ENCODE measurements at places on chromosomes 1 and 21. TPM values are rescaled to one million over a fixed set of nuclear protein-coding genes. Genes with fewer than 3 reads are reported as not detected.

GRCh38 chr1:17012775-17013490 is 1.2 kb upstream of the ATP13A2 start:
- no peaks in the 10 kb centered on the region for H3K36me3 ChIP-seq
- H3K27ac ChIP-seq, result no peak overlapping the region
- DNase-seq, result peak; percentile 53
- peaks cover 39% of the 10 kb centered on the region for H3K4me1 ChIP-seq

The OLFML3 gene
- 13.4 TPM for total RNA-seq

- no peaks in the 10 kb centered on the region for H3K36me3 ChIP-seq
- no peak for DNase-seq
- no peak overlapping the region for H3K27ac ChIP-seq
- H3K27me3 ChIP-seq, result no peaks in the 10 kb centered on the region
- H3K4me3 ChIP-seq, result no peak overlapping the region
- peaks cover 24% of the 10 kb centered on the region for H3K4me1 ChIP-seq
Observed at GRCh38 chr21:45415943-45416611, 11.1 kb downstream of the COL18A1 start.

DNA sequence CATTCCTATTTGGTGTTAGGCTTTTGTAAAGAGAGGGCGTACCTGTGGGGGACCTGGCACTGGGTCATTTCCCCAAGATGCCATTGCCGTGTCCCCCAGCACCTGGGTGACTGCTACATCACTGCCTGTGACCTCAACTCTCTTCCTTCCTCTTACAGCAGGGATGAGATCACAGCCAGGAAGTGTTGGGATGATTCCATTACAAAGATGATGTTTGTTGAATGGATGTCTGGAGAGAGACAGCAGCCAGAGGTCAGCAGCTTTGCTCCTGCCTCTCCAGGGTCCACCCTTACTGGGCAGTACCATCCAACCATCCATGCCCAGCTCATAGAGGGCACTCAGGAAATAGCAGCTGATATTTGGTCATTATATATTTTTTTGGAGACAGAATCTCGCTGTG is 35.1 kb downstream of the TMEM51 start:
- H3K4me1 ChIP-seq, result peaks cover 20% of the 10 kb centered on the region
- H3K36me3 ChIP-seq, result no peaks in the 10 kb centered on the region
- no peak for DNase-seq
- H3K27ac ChIP-seq, result no peak overlapping the region

GRCh38 chr1:246492611-246493245 is 14.4 kb downstream of the SMYD3 start:
- no peaks in the 10 kb centered on the region for H3K27me3 ChIP-seq
- DNase-seq, result peak; percentile 81
- no peak overlapping the region for H3K27ac ChIP-seq
- H3K36me3 ChIP-seq, result no peaks in the 10 kb centered on the region
- H3K4me1 ChIP-seq, result peaks cover 6% of the 10 kb centered on the region
- no peak overlapping the region for H3K4me3 ChIP-seq

- H3K4me3 ChIP-seq, result no peak overlapping the region
- no peak overlapping the region for H3K27ac ChIP-seq
- H3K4me1 ChIP-seq, result peaks cover 7% of the 10 kb centered on the region
- DNase-seq, result no peak
- H3K27me3 ChIP-seq, result no peaks in the 10 kb centered on the region
Observed at GRCh38 chr1:70348399-70349165, 5.9 kb downstream of the ANKRD13C start.

GRCh38 chr21:41967708-41968107 is 13.9 kb upstream of the C2CD2 start:
- H3K4me3 ChIP-seq, result no peak overlapping the region
- H3K4me1 ChIP-seq, result peaks cover 11% of the 10 kb centered on the region
- H3K27me3 ChIP-seq, result no peaks in the 10 kb centered on the region
- H3K27ac ChIP-seq, result no peak overlapping the region
- no peaks in the 10 kb centered on the region for H3K36me3 ChIP-seq
- DNase-seq, result peak; percentile 71

The PTCH2 gene
- 0.09 TPM for total RNA-seq

DNA sequence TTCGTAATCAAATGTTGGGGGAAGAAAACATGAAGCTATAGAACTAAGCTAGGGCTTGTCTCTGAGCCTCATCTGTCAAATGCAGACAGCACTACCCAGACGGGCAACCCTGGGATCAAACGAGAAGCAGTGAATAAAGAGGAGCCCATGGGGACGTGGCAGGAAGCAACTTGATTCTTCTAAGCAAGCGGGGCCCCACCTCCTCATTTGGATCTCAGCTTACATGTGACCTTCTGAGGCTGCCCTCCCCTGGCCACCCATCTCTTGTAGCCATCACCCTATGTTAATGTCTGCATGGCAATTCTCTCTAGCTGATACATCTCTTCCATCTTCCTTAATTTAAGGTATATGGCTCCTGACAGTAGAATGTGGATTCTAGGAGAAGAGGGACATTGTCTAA is 171.3 kb downstream of the IGSF21 start:
- H3K27ac ChIP-seq, result no peak overlapping the region
- H3K4me3 ChIP-seq, result no peak overlapping the region
- no peaks in the 10 kb centered on the region for H3K27me3 ChIP-seq
- H3K4me1 ChIP-seq, result peaks cover 7% of the 10 kb centered on the region
- H3K36me3 ChIP-seq, result no peaks in the 10 kb centered on the region
- no peak for DNase-seq

GRCh38 chr1:153687346-153688125 is 9.0 kb downstream of the NPR1 start:
- DNase-seq, result no peak
- no peaks in the 10 kb centered on the region for H3K27me3 ChIP-seq
- no peak overlapping the region for H3K27ac ChIP-seq
- H3K36me3 ChIP-seq, result no peaks in the 10 kb centered on the region
- no peaks in the 10 kb centered on the region for H3K4me1 ChIP-seq

DNA sequence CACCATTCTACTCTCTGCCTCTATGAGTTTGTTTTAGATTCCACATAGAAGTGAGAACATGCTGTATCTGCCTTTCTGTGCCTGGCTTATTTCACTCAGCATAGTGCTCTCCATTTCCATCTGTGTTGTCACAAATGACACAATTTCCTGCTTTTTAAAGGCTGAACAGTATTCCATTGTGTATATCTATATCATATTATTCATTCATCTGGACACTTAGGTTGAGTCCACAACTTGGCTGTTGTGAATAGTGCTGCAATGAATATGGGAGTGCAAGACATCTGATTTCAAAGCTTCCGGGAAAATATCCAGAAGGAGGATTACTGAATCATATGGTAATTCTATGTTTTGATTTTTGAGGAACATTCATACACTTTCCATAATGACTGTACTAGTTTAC is 20.1 kb upstream of the DONSON start:
- H3K4me3 ChIP-seq, result no peak overlapping the region
- H3K4me1 ChIP-seq, result no peaks in the 10 kb centered on the region
- H3K36me3 ChIP-seq, result no peaks in the 10 kb centered on the region
- no peaks in the 10 kb centered on the region for H3K27me3 ChIP-seq
- H3K27ac ChIP-seq, result no peak overlapping the region

- peaks cover 7% of the 10 kb centered on the region for H3K4me1 ChIP-seq
- no peak overlapping the region for H3K4me3 ChIP-seq
- no peak overlapping the region for H3K27ac ChIP-seq
- H3K36me3 ChIP-seq, result no peaks in the 10 kb centered on the region
Observed at GRCh38 chr1:52343979-52344378, 22.0 kb downstream of the CC2D1B start.

DNA sequence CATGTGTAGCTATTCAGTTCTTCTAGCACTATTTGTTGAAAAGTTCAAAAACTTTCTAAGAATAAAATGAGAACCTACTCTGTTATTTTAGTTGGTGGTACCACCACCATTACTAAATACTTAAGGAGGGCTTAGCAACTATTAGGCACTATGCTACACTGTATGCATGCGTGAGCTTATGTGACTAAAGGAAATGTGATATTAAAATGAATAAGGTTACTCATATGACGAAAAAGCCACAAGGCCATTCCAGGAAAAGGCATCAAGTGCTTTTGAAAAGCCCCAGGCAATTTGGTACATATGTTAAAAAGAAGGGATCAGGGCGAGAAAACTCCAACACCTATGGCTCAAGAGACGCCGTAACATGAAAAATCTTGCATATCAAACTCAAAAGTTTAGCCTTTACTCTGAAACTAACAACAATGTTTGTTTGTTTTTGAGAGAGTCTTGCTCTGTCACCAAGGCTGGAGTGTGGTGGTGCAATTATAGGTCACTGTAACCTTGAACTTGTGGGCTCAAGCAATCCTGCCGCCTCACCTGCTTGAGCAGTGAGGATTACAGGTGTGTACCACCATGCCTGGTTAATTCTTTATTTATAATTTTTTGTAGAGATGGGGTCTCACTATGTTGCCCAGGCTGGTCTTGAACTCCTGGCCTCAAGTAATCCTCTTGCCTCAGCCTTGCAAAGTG is 42.5 kb downstream of the EPRS1 start:
- no peaks in the 10 kb centered on the region for H3K4me1 ChIP-seq
- no peak overlapping the region for H3K4me3 ChIP-seq
- no peak for DNase-seq

DNA sequence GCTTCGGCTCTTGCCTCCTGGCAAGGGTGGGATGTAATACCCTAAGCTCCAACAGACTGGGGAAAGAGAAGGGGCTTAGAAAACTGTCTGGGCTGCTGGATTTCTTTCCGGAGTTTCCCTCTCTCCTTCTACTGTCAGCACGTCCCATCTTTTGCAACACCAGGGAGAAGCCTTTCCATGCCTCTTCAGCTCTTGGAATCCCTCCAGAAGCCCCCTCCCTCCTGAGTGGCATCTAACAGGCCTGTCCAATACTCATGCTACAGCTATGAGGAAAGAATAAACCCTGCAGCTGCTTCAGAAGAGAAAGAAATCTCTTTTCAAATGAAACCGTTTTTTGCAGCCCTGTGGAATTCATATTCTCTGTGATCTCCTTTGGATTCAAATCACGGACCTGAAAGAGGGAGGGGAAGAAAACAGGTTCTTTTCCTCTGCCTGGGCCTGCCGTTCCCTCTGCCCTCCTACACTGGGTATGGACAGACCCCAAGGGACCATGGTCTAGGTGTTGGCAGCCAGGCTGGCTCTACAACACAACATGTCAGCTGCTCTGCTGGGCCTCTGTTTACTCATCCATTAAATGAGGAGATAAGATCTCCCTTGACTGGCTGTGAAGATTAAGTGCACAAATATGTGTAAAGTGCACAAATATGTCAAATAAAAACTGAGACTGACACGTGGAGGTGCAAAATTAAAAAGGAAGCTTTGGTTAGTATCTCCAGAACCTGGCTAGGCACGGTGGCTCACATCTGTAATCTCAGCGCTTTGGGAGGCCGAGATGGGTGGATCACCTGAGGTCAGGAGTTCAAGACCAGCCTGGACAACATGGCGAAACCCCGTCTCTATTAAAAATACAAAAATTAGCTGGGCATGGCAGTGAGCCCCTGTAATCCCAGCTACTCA is 6.0 kb upstream of the CAPN2 start:
- DNase-seq, result no peak
- H3K4me3 ChIP-seq, result no peak overlapping the region
- peaks cover 2% of the 10 kb centered on the region for H3K27me3 ChIP-seq
- H3K4me1 ChIP-seq, result no peaks in the 10 kb centered on the region
- no peaks in the 10 kb centered on the region for H3K36me3 ChIP-seq

- H3K27ac ChIP-seq, result peak overlapping the region; percentile 63
- peak overlapping the region; percentile 9 for H3K4me3 ChIP-seq
- peak; percentile 80 for DNase-seq
- no peaks in the 10 kb centered on the region for H3K27me3 ChIP-seq
Observed at GRCh38 chr21:44263221-44263760, 1.6 kb upstream of the DNMT3L start.

DNA sequence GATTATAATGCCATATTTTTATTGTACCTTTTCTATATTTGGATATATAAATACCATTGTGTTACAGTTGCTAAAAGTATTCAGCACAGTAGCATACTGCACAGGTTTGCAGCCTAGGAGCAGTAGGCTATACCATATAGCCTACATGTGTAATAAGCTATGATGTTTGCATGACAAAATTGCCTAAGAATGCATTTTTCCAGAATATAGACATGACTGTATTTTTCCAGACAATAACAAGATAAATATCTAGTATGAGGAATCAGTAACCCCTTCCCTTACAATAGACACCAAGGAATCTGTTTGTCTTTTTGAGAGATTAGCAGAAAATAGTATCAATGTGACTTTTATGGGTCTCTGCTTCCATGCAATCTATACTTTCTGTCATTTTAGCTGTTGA is 228.6 kb downstream of the GRIK1 start:
- no peak overlapping the region for H3K4me3 ChIP-seq
- H3K4me1 ChIP-seq, result no peaks in the 10 kb centered on the region

DNA sequence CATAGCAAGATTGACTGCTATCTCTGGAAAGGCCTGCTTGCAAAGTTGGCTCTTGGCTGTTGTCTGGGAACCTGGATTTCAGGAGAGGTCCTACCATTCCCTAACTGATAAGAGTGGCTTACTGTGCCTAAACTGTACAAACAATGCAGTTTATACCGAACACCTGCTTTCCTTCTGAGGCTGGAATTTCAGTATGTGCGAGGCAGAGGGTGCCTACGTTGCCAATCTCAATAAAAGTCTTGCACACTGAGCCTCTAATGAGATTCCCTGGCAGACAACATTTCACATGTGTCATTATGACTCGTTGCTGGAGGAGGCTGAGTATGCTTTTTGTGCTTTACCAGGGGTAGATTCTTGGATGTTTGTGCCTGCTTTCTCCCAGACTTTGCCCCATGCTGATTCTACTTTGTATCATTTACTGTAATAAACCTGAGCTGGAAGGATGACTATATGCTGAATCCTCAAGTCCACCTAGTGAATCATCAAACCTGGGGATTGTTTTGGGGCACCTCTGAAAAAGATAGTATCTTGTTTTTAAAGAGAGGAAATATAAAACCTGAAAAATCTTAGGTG is 58.9 kb upstream of the GNG4 start:
- H3K36me3 ChIP-seq, result no peaks in the 10 kb centered on the region
- no peak for DNase-seq
- H3K4me1 ChIP-seq, result peaks cover 13% of the 10 kb centered on the region

DNA sequence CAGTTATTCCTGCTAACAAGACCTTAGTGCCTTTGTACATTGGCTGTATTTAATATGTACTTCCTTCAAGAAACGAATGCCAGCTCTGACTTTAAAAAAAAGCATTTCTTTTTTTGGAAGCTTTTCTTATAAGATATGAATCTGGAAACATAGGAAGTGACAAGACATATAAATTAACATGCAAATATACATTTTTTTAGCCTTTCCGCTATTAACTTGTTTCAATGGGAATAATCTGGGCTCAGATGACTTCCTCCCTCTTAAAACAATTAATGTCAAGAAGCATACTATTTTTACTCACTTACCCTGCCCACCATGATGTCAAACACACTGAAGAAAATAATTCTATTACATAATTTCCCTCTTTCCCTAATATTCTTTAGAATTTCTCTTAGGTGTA is 1.4 kb downstream of the DENND1B start:
- DNase-seq, result no peak
- H3K27ac ChIP-seq, result no peak overlapping the region
- no peaks in the 10 kb centered on the region for H3K36me3 ChIP-seq
- H3K4me1 ChIP-seq, result peaks cover 27% of the 10 kb centered on the region

The DAB1 gene
- total RNA-seq, result 14.6 TPM

- no peak for DNase-seq
- peaks cover 14% of the 10 kb centered on the region for H3K4me1 ChIP-seq
- H3K27me3 ChIP-seq, result no peaks in the 10 kb centered on the region
- H3K27ac ChIP-seq, result no peak overlapping the region
- H3K36me3 ChIP-seq, result no peaks in the 10 kb centered on the region
Observed at GRCh38 chr1:15201849-15202551, 45.0 kb upstream of the FHAD1 start.

GRCh38 chr1:3993619-3994375 is 93.7 kb upstream of the C1orf174 start:
- H3K27ac ChIP-seq, result no peak overlapping the region
- H3K27me3 ChIP-seq, result no peaks in the 10 kb centered on the region

GRCh38 chr1:53132176-53132575 is 10.3 kb downstream of the SLC1A7 start:
- H3K4me1 ChIP-seq, result peaks cover 15% of the 10 kb centered on the region
- H3K27ac ChIP-seq, result no peak overlapping the region
- H3K27me3 ChIP-seq, result no peaks in the 10 kb centered on the region
- DNase-seq, result no peak
- H3K36me3 ChIP-seq, result no peaks in the 10 kb centered on the region

The SMCP gene
- not detected for total RNA-seq

All from neural progenitor cell (in vitro differentiated cells).